ENCODE measurements at places on chromosomes 3 and 15.

DNA sequence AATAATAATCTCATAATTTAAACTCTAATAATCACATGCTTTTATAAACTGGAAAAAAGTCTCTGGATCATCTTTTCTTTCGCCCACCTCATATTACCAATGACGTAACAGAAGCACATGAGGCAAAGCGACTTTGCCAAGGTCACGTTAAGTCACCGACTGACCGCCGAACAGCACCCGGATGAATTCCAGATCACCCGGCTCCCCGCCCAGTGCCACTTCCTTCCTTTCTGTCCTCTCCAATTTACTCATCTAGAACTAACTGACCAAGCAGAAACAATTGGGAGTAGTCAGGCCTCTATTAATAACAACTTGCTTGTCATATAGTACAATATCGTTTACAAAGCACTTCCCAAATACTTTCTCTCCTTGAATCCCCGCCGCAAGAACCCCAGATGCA is 21.1 kb downstream of the FGF12 start:
- no peak for DNase-seq

GRCh38 chr3:113697500-113698090 is 1.2 kb upstream of the USF3 start:
- DNase-seq, result peak; percentile 14

DNA sequence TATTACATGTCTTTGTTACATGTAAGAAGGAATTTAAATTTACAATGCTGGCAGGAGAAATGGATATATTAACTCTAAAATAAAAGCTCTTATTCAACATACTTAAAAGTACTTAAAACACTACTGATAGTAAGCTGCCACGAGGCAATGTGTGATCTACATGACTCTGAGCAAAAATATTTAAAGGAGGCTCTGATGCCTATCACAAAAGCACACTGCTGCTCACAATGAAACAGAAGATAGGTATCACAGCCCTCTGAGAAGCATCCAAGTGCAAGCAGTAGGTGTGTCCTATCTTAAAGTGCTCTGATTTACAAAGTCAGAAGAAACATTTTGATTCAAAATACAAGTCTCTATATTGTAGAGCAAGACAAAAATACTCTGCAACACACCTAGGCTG is 371.2 kb upstream of the WNT5A start:
- no peak for DNase-seq

DNA sequence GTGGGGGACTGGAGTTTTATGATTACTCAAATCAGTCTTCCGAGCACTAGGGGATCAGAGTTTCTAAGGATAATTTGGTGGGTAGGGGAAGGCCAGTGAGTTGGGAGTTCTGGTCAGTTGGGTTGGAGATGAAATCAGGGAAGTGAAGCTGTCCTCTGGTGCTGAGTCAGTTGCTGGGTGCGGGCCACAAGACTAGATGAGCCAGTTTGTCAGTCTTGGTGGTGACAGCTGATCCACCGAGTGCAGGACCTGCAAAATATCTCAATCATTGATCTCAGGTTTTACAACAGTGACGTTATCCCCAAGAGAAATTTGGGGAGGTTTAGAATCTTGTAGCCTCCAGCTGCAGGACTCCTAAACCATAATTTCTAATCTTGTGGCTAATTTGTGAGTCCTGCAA is 249.4 kb downstream of the FAM43A start:
- DNase-seq, result no peak

- DNase-seq, result no peak
Measured at GRCh38 chr15:36905908-36906307, 194.4 kb downstream of the MEIS2 start.

- DNase-seq, result no peak
Measured at GRCh38 chr3:161602475-161602874, 105.9 kb downstream of the OTOL1 start.

- DNase-seq, result no peak
Measured at GRCh38 chr15:91237445-91237844, 137.4 kb downstream of the SV2B start.

- DNase-seq, result no peak
Measured at GRCh38 chr15:68784206-68784605, 36.5 kb downstream of the ANP32A start.

- DNase-seq, result no peak
Measured at GRCh38 chr3:197730200-197730599, 6.5 kb downstream of the RUBCN start.

Measured in NCI-H510A treated with DMSO at 0.1 percent for 48 hours (cell line).